Suprapubic skin (tissue), 4 donors: ENCODE measurements at places on chromosomes 16 and 17. TPM values are rescaled to one million over a fixed set of nuclear protein-coding genes. Genes with fewer than 3 reads are reported as not detected.

TAC4 gene
- not detected for total RNA-seq

PLEKHH3 gene
- total RNA-seq, result 38.7 TPM

RNF167 gene
- 92.7 TPM for total RNA-seq

TMC7 gene
- 2.6 TPM for total RNA-seq

SMARCD2 gene
- 298 TPM for total RNA-seq

TEX14 gene
- total RNA-seq, result not detected

CLEC18A gene
- total RNA-seq, result 1.7 TPM

HSPB9 gene
- not detected for total RNA-seq

TANC2 gene
- total RNA-seq, result 44.8 TPM

CHST4 gene
- not detected for total RNA-seq

ESRP2 gene
- 133 TPM for total RNA-seq

RHBDL1 gene
- total RNA-seq, result 2.2 TPM

DNA sequence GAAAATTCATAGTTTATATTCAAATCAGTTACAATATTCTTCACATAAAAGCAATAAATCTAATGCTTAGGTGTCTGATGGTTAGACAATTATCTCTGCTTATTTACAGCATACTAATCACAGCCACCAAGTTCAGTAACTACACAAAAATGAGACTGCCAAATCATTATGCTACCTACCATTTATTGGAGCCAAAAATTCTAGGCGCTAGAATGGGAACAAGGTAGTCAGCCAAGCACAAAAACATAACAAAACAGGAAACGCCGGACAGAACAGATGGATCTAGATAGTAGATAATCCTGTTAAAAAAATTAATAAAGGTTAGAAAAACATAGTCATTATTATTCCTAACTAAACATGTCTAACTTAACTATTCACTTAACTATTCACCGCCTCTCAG is 3.6 kb downstream of the ARL6IP1 start:
- no peak for DNase-seq

- no peak for DNase-seq
Measured at GRCh38 chr16:85113913-85114312, 1.6 kb upstream of the CIBAR2 start.

DNA sequence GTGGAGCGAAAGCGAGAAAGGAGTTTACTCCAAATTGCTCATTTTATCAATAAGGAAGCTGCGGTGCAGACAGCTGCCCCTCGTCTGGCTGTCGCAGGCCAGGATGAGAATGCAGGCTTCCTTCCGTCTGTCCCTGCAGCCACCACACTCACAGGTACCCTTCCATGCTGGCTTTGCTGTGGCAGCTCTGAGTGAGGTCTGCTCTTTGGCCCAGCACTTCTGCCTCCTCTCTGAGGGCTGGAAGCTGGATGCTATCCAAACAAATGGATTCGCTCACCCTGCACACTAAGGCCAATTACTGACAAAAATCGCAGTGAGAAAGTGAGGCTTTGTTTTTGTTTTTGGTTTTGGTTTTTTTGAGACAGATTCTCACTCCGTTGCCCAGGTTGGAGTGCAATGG is 7.0 kb downstream of the ARMC7 start:
- DNase-seq, result no peak

GRCh38 chr17:7992516-7992915 is 9.9 kb upstream of the GUCY2D start:
- no peak for DNase-seq

DNA sequence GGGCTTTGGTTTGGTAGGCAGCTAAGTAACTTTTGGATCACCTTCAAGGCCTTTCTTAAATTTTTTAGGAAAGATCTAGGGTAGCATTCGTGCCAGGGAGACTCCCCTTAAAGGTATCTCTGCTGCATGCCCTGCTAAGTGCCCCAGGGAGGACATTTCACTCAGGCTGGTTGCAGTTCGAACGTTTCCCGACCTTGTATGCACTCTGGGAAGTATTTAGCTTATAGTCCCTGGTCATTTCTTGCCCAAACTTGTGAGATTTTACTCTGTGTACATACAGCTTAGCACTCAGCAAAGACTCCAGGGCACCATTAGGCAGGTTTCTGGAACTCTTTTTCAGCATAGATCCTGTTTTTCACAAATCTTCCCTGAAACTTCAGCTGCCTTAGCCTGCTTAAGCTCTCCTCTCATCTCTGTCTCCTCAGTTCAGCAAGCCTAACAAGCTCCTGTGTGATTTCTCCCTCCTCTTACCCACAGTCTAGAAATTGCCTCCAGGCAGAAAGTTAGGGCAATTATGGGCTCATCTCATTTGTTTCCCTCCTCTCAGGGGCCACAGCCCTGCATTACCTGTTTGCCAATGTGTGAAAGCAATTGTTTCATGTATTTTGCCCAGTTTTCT is 84.6 kb downstream of the MRTFB start:
- no peak for DNase-seq

DNA sequence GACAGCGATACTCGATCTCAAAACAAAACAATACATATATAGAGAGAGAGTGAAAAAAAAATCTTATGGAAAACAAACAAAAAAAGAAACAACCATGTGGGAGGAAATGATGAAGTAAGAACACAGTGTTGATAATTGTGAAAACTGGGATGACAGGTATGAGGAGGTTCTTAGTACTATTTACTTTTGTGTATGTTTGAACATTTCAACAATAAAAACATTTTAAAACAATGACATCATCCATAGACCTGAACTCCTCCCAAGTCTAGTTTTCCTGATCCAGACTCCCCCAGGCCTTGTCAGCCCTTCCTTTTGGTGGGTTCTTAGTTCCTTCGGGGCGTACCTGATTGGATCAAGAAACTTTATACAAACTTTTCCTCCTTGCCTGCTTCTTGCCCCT is 51.7 kb downstream of the CCDC42 start:
- DNase-seq, result no peak

DNA sequence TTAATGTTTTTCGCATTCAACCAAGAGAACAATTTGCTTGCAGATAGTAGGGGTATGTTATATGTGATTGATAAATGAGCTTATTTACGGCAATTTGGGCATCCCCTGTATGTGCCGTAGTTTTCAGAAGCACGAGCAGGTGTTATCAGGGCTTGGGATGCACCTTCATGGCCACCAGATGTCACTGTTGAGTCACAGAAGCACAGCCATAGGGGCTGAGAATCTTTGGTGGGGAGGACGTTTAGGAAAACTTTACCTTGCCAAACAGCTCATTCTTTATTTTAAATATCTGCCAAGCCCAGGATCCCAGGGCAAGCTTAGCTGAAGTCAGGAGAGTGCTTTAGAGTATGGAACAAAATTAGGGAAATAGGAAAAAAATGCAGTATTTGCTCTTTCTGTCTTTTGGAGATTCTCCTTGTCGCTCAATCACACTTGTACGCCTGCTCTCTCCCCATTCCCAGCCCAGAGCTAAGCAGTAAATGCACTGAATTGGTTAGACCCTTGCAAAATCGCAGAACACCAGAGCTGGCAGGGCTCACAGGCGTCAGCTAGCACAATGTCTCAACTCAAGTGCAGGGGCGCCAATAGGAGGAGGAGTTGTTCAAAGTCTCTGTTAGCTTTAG is 93.6 kb upstream of the MPHOSPH6 start:
- no peak for DNase-seq

DNA sequence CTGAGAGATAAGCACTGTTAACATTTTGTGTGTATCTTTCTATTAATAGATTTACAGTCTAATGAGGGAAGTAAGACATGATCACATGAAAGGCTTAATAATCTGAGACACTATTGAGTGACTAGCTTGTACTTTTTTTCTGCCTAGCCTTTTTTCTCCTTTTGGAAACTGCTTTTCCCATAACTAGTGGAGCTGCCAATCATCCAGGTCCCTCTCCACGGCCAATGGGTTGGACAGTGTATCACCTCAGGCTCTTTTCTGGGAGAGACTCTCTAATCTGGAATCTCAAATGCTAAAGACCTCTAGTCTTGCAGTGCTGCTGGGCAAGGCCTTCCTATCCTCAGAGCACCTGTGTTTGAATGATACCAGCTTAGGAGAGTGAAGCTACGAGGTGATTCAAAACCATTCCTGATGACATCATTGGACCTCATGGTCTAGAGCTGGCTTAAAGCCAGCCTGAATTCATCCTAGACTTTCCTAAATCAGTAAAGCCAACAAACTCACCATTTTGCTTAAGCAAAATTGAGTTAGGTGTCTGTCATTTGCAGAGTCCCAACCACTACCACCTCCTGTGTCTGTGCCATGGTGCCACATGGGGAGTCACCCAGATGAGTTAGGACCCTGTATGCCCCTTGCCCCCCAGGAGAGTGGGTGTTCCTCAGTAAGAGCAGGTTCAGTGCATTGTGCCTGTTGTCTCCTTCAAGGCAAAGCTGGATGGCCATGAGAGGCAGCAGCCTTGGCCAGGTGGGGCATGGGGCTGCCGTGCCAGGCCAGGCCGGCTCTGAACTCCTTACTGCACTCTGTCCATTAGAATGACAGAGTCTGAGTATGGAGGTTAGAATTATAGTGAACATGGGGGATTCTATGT is 62.9 kb downstream of the SPECC1 start:
- DNase-seq, result no peak

DNA sequence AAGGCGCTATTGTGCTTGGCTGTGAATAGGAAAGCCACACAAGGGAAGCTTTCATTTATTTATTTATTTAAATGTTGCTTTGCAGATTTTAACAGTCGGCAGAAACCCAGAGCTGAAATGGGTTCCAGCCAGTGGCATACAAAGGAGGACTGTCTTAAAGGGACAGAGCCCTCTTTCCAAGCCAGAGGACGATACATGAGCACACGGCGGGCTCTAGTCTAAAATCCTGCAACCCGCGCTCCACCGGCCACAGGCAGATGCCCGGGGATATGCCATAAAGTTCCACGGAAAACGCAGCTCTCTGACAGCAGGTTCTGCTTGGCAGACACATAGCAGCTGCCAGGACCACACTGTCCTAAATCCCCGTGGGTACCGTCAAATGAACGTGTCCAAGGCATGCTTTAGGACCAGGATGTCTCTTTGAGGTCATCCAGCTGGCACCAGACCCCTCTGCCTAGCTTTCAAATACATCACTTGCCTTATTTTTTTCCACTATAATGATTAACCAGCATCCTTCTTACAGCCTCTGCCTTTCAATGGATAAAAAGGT is 64.6 kb downstream of the CYTH1 start:
- DNase-seq, result no peak

DNA sequence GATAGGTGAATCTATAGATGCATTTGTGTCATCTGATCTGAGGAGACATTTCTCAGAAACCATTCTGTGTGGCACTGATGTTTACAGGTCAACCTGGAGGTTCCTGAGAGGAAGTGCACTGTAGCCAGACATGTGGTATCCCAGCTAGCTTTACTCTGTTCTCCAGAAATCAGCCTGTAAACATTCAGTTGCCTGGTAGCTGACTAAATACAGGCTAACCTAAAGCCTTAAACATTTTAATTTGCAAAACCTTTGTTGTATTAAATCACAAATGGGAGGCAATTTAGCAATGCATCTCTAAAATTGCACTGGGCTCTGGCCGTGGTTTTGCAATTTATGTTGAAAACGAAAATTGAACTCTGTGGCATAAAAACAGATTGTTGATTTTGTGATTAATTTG is 207.6 kb downstream of the FTO start:
- DNase-seq, result no peak

- DNase-seq, result no peak
Measured at GRCh38 chr16:69917739-69918138, 33.4 kb upstream of the CLEC18A start.

GRCh38 chr17:41308251-41308917 is 725 bp downstream of the KRTAP16-1 start:
- peak; percentile 67 for DNase-seq

DNA sequence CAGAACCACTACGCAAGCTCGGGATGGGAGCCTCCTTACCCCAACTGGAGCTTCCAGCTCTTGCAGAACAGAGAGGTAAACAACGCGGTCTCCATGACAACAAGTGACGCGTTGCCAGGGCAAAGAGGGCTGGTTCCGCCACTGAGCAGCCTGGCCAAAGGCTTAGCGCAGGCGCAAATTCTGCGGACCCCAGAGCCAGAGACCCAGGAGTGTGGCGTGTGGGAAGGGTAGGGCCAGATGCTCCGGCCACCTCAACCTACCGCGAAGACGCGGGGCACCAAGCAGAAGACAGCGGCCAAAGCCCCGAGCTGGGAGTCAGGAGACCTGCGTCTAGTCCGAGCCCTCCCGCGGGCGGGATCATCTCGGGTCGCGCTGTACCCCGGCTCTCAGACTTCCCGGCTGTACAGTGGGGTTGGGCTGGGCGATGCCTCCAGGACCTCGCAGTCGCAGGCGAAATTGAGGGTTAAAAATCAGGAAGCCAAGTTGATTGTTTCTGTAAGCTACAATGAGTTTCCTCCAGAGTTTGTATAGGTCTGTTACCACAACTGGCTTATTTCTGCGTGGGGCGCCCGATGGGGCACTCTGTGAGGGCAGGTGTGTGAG is at the start of gene TEKT1:
Gene TEKT1, minus strand, starts transcription at position 69 of the 603 bp plus-strand sequence. CDS start 1,353 bp downstream, outside the sequence.
- DNase-seq, result peak; percentile 86

DNA sequence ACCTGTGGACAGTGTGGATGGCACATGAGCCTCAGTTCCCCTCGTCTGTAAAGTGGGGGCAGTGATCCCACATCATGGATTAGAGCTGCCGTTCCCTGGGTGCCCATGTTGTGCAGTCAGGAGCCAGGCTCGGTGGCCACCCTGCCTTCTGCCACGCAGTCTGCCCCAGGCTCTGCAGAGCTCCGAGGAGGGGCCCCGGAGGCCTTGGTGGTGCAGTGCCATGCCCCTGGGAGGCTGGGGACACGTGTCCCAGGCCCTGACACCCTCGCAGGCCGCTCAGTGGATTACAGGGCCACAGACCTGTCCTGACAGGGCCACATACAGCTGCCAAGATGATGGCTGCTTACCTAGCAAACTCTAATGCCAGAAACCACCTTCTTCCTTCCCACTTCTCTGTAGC is 59.7 kb upstream of the ZNF469 start:
- no peak for DNase-seq

GRCh38 chr17:5840811-5841446 is 229.2 kb upstream of the WSCD1 start:
- DNase-seq, result no peak

GRCh38 chr17:5871666-5872065 is 198.5 kb upstream of the WSCD1 start:
- DNase-seq, result no peak

DNA sequence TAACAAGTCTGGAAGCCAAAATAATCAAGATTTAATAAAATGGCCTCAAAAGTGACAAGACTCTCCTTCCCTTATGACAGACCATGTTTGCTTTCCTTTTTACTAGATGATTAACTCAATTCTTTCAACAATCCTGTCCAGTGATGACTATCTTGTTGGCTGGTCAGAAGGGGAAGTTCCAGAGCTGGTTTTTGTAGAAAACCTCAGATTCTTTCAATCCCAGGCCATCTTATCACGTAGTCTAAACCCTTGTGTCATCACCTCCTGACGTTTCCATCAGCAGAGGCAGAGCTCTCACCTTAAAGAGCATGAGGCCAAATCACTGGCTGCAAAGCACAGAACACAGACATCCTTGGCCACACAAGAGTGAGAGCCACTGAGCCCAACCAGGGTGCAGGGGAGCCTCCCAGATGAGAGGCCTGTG is 125.3 kb downstream of the ANKRD11 start:
- DNase-seq, result no peak

DNA sequence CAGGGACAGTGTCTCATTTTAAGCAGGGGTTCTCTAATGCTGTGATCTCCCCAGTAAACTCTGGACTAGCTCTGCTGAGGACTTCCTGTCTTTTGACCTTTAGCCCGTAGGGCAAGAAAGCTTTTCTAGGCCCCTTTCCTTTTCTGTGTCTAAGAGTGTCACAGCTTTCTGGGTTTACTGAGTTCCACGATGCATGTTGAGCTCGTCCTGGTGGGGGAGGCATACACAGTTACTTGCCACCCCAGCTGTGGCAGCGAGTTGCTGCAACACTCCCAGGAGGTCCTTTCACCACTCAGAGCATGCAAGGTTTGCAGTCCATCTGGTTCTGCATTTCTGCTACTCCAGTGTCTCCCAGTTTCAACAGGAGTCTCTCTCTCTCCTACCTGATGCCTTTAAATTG is 23.7 kb downstream of the NOD2 start:
- DNase-seq, result no peak
